DMS153 (cell line): ENCODE measurements at places on chromosomes 12 and 14.
A peak's percentile ranks its signal among the peaks of the same experiment; 100 is the strongest.

GRCh38 chr12:80707830-80708258, 410 bp downstream of the MYF6 start:
- no peak for DNase-seq

DNA sequence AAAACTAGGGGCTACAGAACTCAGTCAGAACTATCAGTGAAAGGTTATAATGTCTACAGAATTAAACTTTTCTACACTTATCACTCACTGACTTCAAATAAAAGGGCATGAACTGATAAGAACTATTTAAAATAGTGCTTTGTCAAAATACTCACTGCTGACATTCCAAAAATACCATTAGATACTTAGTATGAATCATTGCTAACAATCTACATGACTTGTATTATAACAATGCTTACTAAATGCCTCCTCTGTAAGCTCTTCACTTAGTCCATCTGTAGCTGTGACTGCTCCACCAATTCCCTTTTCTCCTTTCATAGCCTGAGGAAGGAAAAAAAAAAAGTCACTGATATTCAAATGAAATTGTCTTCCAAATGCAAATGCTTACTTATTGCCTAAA, 17.0 kb downstream of the NFYB start:
- no peak for DNase-seq

GRCh38 chr12:2960996-2961616, 1.9 kb downstream of the TEAD4 start:
- DNase-seq = no peak

DNA sequence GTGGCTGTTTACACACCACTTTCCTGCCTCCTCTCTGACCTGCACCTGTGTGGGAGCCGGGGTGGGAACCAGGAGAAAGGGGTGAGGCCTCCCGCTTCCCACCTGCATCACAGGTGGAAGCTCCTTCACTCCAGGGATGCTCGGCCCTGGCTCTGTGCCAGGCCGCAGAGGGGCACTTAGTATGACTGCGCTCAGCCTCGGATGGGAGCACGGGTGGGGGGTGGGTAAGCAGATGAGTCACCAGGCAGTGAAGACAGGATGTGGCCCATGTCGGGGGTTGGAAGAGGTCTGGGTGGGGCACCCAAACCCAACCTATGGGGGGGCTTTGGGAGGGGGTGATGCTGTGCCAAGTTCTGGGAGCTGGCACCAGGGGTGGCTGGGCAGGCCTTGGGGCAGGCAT, 7.4 kb upstream of the CYP46A1 start:
- no peak for DNase-seq

DNA sequence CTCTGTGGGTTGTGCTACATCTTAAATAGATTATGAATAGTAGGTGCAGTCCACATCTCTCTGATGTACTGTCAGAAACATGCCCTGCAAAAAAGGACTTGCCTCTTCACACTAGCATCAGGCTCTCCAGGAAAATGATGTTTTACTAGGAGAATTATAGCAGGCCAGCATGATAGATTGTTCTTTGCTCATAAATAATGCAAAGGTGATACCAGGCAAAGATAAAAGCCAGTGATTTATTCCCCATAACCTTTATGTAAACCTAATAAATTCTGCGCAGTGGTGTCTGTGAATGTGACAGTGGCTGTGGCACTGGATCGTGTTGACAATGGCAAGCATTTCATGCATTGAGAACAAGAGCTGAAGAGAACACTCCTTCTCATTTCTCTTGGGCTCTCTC, 646.5 kb upstream of the SEL1L start:
- peak; percentile 94 for DNase-seq

DNA sequence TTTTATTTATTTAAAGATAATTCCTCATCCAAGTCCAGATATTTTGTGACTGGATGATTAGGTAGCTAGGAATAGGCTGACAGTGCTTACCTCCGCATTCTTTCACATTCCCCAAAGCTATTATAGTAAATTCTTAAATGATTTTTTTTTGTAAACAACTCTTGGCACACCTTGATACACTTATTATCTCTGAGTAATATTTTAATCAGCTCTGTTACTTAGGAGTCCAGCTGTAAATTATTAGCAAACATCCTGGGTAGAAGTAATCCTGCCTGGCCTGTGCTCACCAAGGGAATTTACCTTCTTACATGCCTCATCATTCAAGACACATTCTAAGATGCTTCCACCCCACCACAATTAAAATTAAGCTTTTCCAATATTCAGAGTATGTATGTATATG, 186.1 kb downstream of the SLC2A13 start:
- DNase-seq = no peak

GRCh38 chr12:91931111-91931510, 214.5 kb downstream of the BTG1 start:
- no peak for DNase-seq

GRCh38 chr12:580813-581212, 82.4 kb downstream of the NINJ2 start:
- no peak for DNase-seq

DNA sequence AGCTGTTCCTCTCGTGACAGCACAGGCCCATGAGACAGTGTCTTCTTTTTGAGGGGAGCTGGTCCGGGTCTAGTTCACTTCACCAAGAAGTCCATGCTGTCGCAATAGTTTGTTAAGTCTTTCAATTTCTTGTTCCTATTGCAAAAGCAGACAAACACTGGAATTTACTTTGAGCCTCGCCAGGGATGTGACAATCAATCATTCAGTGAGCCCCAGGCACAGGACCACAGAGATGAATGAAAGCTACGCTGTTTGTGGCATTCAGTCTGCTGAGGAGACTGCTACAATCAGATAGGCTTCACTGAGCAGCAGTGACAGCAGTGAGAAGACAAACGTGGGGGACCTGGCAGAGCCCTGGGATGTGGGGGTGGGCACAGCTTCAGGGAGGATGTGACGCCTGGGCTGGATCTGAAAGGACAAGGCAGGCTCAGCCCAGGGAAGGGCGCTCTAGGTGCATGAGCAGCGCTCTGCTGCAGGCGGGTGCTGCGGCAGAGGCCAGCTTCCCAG, 35.5 kb downstream of the TCTN1 start:
- DNase-seq = no peak

DNA sequence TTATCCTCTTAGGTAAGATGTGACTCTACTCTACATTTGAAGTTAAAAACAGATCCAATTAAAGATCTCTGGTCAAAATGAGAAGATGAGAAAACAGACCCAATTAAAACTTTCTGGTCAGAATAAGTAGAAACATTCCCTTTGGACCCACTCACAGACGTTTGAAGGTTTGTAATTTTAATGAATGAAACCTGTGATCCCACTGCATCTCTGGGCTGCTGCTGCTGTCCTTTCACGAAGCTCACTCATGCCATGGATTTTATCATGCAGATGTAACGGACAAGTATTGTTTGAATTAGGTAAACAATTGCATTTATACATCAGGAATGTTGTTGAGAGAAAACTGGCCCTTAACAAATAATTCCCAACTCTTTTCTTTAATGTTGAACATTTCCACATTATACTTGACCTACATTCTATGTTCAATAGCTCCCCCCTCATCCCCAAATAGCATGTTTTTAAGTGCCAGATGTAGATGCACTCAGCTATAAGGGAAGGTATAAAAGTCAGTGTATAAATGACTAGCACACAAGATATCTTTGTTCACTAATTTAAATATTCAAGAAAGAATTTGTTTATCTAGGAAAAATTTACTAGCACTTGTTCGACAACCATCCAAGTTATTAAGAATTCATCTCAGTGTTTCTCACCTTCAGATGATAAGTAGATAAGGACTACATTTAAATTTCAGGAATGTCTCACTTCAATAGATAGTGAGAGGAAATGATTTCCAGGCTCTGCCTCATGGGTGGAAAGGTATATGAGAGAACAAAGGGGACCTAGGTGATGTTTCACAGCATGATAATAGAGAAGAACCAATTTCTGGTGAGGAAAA, 202.3 kb upstream of the LMNTD1 start:
- DNase-seq = no peak

GRCh38 chr12:89927226-89927698, 218.6 kb upstream of the ATP2B1 start:
- DNase-seq = no peak

GRCh38 chr12:111296906-111297463, 71.9 kb downstream of the PHETA1 start:
- DNase-seq = no peak

DNA sequence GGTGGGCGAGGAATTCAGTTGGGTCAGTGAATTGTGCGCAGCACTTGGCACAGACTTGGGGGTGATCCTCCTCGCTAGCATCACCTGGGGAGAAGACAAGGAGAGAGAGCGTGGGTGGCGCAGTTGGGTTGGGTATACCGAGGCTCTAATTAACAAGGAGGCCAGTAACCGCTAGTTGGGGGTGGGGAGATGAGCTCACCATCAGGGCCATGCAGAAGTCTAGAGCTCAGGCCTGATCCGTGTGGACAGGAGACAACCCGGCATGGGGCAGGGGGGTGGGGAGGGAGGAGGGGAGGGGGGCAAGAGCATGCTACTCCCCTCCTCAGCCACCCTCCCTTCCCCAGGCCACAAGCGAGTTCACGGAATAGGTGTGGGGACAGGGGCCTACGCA, 580 bp downstream of the SALL2 start:
- DNase-seq = no peak

GRCh38 chr12:132788375-132789098, 26.9 kb upstream of the ANKLE2 start:
- DNase-seq = no peak

GRCh38 chr14:31084385-31084784, 58.2 kb upstream of the STRN3 start:
- no peak for DNase-seq

GRCh38 chr14:75222208-75222701, 45.8 kb upstream of the TMED10 start:
- no peak for DNase-seq

GRCh38 chr12:108690191-108690518, 41.2 kb downstream of the CORO1C start:
- DNase-seq = no peak

DNA sequence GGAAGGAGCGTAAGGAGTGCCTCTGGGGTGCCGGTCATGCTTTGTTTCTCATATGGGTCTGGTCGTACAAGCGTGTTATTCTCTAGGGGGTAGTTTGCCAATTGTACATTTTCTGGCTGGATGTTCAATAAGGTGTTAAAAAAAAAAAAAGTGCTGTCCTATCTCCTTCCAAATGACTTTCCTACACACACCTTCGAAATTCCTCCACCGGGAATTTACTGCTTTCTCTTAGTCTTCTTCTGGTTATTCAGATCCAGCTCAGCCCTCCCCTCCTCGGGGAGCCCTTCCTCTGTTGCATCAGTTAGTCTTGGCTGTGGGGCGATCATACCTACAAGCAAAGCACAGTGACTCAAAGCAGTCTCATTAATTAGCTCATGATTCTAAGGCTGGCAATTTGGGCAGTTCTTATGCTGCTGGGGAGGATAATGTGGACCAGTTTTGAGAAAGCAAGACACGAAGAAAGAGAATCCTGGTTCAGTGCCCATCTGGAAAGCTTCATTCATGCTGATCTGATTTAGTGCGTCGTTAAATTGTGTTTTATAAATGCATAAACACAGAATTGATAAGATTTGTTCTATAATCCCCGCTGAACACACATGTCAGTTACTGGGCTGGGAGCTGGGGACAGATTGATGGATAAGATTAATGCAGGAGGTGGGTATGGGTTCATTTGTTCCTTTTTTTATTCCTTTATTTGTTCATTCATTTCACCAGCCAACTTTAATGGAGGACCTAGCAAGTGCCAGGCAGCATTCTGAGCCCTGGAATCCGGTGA, 9.2 kb upstream of the CLMN start:
- DNase-seq = no peak

DNA sequence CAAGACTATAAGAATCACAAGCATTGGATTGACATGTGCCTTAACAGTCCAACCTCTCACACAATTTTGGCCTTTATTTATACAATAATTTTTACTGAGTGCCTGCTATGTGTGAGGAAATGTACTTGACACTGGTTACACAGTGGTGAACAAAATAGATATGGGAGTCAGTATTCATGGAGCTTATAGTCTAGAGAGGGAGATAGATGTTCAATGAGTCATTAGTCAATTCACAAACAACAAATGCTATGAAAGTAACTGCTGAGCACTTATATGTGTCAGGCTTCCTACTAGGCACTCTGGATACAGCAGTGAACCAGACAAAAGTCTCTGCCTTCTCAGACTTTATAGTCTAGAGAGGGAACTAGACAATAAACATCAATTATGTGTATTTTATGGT, 3.7 kb downstream of the CFAP54 start:
- DNase-seq = no peak

GRCh38 chr14:42683707-42684106, 1077.0 kb downstream of the LRFN5 start:
- no peak for DNase-seq

DNA sequence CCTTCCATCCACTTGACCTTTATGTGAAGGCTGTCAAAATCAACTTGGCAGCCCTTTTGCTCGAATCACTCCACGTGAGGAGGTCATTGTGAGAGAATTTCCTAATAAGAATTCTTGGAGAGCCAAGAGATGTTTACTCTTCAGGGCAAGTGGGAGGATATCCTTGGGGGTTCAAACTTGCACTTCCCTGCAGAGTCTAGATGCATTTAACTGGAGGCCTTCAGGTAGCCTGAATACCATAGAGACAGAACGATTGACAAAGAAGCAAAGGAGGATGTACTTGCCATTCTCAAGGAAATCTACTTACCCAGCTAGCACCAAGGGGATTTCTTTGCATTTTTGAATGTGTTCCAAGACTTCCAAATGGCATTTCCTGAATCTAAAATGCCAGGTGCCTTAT, 1702.6 kb upstream of the FLRT2 start:
- DNase-seq = no peak

DNA sequence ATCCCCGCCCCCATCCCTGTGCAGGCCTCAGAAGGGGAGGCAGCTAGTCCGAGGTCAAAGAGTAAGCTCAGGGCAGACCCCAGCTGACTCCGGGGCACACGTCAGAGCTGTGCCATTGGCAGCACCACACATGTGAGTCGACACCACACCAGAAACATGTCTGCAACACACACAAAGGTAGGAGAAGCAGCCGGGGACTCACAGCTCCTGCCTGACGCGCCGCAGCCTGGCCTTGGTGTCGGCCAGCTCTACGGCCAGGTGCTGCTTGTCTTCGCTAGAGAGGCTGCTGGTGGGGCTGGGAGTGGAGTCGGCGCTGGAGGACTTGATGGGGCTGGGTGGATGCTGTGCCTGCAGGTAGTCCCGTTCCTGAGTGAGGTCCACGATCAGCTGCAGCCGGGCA, 78.5 kb downstream of the CCDC88C start:
- no peak for DNase-seq

DNA sequence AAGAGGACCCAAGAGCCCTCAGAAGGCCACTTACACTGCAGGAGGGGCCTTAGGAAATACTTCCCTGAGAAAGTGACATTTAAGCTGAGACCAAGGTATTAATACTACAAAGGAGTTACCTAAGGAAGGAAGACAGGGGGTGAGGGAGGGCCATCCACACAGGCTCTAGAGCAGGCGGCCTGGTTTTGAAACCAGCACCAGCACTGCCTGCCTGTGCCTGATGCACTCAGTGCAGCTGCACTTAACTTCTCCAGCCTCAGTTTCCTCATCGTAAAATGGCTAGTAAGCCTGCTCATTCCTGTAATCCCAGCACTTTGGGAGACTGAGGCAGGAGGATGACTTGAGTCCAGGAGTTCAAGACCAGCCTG, 45.5 kb upstream of the PLEKHG6 start:
- DNase-seq = no peak
